ENCODE measurements at places on chromosomes 3 and 15.

GRCh38 chr3:15327941-15328340 is 4.4 kb downstream of the SH3BP5 start:
- DNase-seq, result no peak

DNA sequence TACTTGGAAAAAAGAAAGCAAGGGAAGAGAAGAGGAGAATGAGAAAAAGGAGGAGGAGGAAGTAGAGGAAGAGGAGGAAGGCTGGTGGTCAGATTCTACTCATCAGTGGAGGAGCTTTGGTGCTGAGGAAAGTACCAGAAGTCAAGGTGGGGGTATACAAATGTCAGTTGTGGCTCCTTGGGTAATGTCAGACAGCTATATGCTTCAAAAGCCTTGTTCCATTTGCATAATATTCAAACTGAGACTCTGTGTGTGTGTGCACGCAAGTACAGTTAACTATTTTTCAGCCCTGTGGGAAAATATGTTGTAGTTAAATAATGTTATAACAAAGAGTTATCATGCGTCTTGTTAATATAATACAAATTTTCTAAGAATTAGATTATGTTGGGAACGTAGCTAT is 609.7 kb downstream of the PDCD6IP start:
- DNase-seq, result no peak

- no peak for DNase-seq
Observed at GRCh38 chr3:47617086-47618010, 38.7 kb upstream of the CSPG5 start.

GRCh38 chr3:101527441-101527840 is 14.4 kb upstream of the SENP7 start:
- no peak for DNase-seq

GRCh38 chr3:39347586-39347876 is 18.0 kb downstream of the CCR8 start:
- DNase-seq, result no peak

- no peak for DNase-seq
Observed at GRCh38 chr15:35448294-35448693, 97.7 kb downstream of the DPH6 start.

GRCh38 chr3:108125550-108126071 is 34.8 kb upstream of the CD47 start:
- no peak for DNase-seq

DNA sequence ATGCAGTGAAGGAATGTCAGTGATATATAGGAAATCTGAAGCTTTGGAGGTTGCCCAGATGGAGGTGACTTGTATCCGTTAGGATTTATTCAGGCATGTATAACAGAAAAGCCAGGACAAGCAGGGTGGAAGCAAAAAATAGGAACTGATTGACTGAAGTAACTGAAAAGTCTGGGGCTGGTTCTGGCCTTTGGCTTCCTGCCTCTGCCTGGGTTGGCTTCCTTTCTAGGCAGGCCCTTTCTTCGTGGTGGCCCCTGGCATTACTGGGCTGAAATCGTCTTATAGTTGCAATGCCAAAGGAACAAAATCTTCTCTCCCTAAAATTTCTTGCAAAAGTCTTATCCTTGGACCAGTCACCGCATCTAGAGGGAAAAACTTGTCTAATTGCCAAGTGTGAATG is 386.1 kb downstream of the PTPRG start:
- no peak for DNase-seq

GRCh38 chr3:128767094-128767750 is 41.2 kb downstream of the RAB7A start:
- DNase-seq, result no peak

GRCh38 chr15:81304226-81304625 is 19.7 kb downstream of the STARD5 start:
- DNase-seq, result no peak

- no peak for DNase-seq
Observed at GRCh38 chr15:88800738-88801137, 2.5 kb upstream of the ACAN start.

DNA sequence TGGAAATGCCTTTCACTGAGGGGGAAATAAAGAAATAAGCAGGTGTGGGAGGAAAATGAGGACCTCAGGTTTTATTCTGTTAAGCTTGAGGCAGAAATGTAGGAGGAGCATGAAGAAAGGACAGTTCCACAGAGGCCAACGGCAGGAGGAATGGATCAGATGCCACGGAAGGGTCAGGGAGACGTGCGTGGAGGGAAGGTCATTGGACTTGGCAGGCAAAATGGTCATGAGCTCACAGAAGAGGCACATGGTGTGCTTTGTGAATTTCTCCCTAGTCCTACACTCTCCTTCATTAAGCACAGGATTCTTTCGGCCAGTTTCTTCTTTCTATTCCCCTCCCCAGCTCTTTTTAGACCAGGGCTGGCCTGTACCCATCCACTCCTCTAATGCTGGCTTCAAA is 32.5 kb upstream of the THSD4 start:
- DNase-seq, result no peak

GRCh38 chr3:13652728-13653127 is 103.8 kb downstream of the FBLN2 start:
- DNase-seq, result no peak

DNA sequence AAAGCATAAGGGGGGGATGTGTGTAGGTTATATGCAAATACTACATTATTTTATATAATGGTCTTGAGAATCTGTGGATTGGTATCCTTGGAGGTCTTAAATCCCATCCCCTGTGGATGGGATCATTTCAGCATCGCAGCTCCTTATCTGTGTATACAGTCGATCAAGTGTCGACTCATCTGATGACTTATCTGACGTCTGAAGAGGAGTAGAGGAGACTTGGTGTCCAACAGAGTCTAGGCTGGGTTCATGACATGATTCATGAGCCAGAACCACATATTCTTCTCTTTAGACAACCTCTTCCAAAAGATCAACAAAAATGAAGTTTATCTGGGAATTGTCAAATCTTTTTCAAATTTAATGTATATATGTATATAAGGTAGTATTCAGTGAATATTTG is 220.7 kb downstream of the NR2F2 start:
- no peak for DNase-seq

DNA sequence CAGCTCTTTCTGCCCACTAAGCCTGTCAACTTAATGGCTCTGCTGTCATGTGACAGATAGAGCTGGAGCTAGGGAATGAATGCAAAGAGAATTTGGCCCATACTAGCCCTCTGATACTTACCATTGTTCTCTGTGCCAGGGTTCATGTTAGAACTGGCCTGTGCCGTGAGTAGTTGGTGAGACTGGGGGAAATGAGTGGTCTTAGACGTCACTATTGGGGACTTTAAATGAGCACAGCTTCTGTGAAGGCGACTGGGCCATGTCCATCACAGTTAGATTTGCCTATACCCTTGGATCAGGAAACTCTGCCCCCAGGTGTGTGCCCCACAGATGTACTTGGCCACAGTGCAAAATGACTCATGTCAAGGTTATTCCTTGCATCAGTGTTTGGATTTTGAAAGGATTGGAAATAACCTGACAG is 124.9 kb downstream of the PTPRG start:
- no peak for DNase-seq

- no peak for DNase-seq
Observed at GRCh38 chr3:104547031-104547430, 819.7 kb upstream of the ALCAM start.

Measured in HS-5 (cell line).